ENCODE measurements at places on chromosomes 4 and X. TPM values are rescaled to one million over a fixed set of nuclear protein-coding genes. Genes with fewer than 3 reads are reported as not detected.

Gene ZNF518B
- total RNA-seq: 20.0 TPM

Gene ZBTB33
- total RNA-seq: 9.7 TPM

Gene ARHGAP6
- 6.9 TPM for total RNA-seq

Gene BGN
- 10.1 TPM for total RNA-seq

Gene RASSF6
- not detected for total RNA-seq

Gene POLN
- total RNA-seq: 5.6 TPM

Gene CLDN34
- not detected for total RNA-seq

Gene INPP4B
- 9.2 TPM for total RNA-seq

Gene TGIF2LX
- not detected for total RNA-seq

Gene MAGEA2B
- not detected for total RNA-seq

Gene MAGED4
- 26.9 TPM for total RNA-seq

Gene GPR82
- not detected for total RNA-seq

Gene SPIN3
- 11.0 TPM for total RNA-seq

Gene ODAPH
- total RNA-seq: not detected

Gene RAB33A
- 18.3 TPM for total RNA-seq

Gene CT45A3
- not detected for total RNA-seq

Gene JCHAIN
- total RNA-seq: 14.1 TPM

Gene MCF2
- total RNA-seq: under 0.01 TPM

Gene TMEM144
- total RNA-seq: 2.3 TPM

Gene RBBP7
- total RNA-seq: 174 TPM

Gene SFRP2
- total RNA-seq: 1.8 TPM

Gene OCIAD2
- total RNA-seq: 20.5 TPM

Gene ANXA10
- total RNA-seq: 0.17 TPM

Gene JAKMIP1
- total RNA-seq: not detected

Gene USP26
- not detected for total RNA-seq

Gene CCKAR
- total RNA-seq: under 0.01 TPM

Gene BLTP1
- total RNA-seq: 130 TPM

Gene TEC
- total RNA-seq: 1.5 TPM

Gene PGRMC2
- total RNA-seq: 22.1 TPM

Gene NPY1R
- total RNA-seq: under 0.01 TPM

Gene ARMCX4
- total RNA-seq: 3.6 TPM
